ENCODE measurements at places on chromosomes 3 and 15.
A peak's percentile ranks its signal among the peaks of the same experiment; 100 is the strongest.

DNA sequence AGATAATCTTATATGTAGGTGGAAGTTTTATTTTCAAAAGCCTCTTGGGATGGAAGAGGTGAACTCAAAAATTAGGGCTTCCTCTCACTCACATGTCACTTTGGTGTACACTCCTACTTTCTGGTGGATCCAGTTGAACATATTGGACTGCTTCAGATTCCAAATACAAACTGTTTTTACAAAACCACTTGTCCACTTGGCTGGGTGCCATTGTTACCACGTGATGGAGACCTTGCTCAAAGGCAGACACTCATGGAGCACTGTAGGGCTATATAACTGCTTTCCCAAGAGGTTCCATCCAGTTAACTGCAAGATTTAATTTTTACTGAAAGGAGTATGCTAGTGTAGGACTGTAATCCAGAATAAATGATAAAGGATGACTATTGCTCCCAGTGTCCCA, 307.0 kb downstream of the EPHA6 start:
- DNase-seq, result no peak

DNA sequence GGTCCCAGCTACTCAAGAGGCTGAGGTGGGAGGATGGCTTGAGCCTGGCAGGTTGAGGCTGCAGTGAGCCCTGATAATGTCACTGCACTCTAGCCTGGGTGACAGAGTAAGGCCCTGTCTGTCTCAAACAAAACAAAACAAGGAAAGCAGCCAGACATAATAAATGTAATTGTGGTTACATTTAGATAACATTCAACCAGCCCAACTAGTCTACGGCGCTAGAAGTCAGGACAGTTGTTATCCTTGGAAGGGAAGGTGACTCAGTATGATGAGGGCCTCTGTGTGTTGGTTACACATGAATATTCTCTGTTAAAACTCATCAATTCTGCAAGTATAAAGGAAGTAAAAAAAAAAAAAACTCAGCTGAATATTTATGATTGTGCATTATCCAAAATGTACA, 27.0 kb upstream of the CSPG5 start:
- DNase-seq, result peak; percentile 54

DNA sequence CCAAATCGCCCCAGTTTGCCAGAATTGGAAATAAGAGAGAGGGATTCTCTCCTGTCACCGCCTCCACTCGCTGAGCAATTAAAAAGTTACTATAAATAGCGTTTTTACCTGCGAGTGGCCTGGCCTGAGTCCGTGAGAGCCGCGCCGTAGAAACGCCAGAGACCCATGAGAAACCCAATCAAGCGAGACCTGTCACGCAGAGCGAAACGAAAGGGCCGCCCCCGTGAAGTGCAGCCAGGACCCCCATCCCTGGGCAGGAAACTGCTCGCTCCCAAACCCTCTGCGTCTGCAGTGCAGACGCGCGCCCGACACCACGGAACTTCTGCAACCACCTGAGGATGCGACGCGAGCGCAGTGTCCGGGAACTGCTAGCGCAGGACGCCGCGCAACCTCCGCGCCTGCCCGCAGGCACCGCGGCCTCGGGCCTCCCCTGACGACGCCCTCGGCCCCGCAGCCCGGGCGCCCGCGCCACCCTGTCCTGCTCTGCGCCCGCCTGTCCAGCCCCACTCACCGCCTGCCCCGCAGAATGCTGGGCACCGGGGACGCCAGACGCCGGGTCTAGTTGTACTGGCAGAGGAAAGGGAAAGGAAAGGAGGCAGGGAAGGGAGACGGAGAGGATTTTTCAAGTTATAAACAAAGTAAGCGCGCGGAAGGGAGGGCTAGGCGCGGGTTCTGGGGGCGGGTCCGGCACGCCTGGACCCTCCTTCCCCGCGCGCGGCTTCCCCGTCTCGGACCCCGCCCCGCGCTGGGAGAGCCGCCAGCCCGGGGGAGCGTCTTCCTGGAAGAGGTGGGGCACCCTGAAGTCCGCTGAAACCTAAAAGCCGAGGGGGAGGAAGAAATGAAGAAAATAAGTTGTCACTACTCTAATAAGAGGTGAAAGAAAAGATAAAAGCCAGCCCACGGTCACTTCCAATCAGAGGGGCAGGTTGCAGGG, at the start of gene PLSCR4:
PLSCR4 (minus strand) TSS at position 657 of the 934 bp plus-strand sequence. CDS start 29,034 bp downstream, outside the sequence.
- no peak for DNase-seq

- DNase-seq, result no peak
Observed at GRCh38 chr3:146345900-146346299, 95.0 kb upstream of the PLSCR4 start.

- peak; percentile 63 for DNase-seq
Observed at GRCh38 chr3:132595014-132595413, 2.1 kb upstream of the ACKR4 start.

DNA sequence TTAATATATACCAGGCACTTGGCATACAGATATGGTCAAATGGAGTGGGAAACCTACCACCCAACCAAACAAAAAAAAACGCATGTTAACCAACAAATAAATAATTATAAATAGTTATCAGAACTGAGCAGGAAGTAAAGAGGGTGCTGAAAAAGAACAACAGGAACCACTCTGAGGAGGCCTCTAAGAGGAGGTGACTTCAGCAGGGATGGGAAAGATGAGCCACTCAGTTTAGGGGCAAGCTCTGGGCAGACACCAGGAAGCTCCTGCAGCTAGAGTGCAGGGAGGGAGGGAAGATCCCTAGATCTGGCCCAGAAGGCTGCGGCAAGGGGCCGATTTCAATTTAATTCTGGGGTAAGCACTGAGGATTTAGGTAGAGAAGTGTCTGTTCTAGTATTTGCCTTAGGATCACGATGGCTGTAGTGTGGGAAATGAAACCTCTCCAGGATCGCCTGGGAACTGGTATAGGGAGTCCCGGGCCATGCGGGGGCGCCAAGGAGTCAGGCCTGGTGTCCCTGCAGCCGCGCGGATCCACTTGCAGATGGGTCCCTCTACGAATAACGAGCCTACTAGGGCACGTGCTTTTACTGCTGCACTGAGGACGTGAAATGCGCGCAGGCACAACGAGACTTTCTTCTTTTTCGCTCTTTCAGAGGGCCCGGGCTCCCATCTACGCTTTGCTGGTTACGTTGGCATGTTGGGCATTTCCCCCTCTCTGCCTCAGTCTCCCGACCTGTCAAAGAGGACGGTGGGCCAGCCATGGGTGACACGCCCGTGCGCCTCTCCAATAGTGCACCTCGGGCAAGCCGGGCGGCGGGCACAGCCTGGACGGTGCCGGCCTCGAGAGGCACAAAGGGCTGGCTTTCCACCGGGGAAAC, 1.5 kb upstream of the LIMD1 start:
- DNase-seq, result peak; percentile 74

- no peak for DNase-seq
Observed at GRCh38 chr3:67609709-67610108, 44.7 kb downstream of the SUCLG2 start.

DNA sequence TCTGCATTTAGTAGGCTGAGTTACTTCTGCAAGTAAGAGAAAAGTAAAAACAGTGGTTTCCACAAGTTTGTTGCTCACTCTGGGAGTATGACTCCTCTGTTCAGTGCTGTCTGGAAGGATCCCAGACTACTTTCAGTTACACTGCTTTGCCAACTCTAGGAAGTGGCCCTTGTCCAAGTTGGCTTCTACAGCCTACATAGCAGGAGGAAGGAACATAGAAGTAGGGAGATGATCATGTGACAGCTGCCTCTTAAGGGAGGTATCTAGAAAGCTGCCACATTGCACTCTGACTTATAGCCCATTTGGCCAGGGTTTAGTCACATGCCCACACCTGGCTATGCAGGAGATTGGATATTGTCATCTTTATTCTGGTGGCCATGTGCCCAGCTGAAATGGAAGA, 298.1 kb downstream of the NSUN3 start:
- DNase-seq, result peak; percentile 6

DNA sequence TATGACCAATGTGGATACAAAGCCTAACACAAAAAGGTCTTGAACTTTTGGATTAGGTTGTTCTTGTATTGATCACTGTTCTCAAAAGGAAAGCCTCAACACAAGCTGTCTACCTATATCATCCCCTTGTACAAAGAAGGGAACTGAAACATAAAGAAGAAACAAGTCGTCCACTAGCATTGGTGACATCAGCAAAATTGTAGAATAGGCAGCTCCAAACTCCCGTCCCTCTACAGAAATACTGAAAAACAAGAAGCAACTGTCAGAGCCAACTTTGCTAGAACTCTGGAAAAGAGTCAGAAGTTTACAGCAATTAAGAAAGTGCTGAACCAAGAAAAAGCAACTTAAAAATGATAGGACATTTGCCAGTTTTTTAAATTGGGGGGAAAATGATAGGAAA, 7.5 kb upstream of the NR1I2 start:
- DNase-seq, result no peak

Measured in renal cortical epithelial cell (primary cell).